ENCODE measurements at places on chromosomes 4 and X.

DNA sequence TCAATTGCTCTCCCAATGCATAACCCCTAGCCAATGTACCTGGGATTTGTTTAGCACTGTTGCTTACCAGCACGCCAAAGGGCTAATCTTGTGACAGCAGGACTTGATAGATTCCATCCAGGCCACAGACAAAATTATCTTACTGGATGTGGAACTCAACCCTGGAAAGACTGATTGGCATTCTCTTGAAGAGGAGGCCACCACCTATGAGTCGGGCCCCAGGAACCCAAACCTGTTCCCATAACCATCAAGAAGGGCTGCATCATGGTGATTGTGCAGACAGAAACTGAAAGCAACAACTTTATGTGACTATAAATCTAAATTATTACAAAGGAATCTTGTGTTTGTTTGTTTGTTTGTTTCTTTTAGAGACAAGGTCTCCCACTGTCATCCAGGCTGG lies 19.9 kb upstream of the TMEM255A start:
- DNase-seq: no peak

GRCh38 chr4:92172203-92172602 lies 131.6 kb upstream of the GRID2 start:
- DNase-seq: no peak

- DNase-seq: no peak
These were observed 55.5 kb downstream of the LEF1 start for GRCh38 chr4:108113229-108113628.

DNA sequence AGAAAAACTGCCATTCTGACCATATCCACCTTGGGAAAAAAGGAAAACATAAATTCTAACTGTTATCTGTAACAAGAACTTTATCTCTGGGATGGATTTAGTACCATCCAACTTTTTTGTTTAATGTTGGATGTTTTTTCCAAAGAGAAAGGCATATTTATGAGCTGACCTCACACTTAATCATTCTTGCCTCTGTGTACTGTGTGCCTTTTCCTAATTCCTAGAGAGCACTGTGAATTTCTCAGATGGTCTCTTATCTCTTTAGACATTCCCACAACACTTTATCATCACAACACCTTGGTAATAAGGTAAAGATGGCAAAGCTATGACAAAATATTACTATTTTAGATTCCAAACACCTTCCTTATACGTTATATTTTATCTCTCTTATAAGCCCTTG lies 126.2 kb downstream of the COL4A6 start:
- DNase-seq: no peak

- no peak for DNase-seq
These were observed 107.4 kb upstream of the AFAP1 start for GRCh38 chr4:8046925-8047541.

DNA sequence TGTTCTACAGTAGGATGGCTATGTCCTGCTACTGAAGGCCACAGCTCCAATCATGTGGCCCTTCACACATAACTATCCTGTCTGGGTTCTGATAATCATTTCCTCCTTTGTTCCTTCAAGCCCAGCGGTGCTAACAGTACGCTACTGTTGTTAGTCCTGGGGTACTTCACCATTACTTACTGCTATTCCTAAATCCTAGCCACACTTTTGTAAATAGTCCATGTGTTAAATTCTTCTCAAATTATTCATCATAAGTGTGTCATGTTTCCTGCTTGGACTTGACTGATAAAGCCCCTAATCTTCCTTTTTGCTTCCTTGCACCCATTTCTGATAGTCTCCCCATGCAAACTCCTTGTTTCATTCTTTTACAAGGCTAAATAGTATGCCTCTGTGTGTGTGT lies 332.6 kb downstream of the FGF13 start:
- DNase-seq: no peak

DNA sequence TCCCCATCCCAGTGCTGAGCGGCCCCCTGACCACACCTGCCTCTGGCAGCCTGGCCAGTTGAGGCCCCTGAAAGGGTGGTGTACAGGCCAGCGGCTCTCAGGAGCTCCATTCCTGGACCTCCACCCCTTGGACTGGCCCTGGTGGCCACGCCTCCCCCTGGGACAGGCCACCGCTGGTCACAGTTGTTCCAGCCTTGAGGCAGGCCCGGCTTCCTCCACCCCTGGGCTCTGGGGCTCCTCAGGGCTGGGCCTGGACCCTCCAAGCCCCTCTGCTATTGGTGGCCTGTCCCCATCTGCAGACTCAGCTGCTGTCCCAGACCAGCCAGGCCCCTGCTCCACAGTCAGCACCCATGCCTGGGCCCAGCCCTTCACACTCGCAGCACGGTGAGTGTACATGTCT lies 93.2 kb upstream of the NKX1-1 start:
- DNase-seq: no peak

GRCh38 chr4:36332782-36333131 lies 51.3 kb downstream of the DTHD1 start:
- DNase-seq: no peak

All from keratinocyte (primary cell).